ENCODE measurements at places on chromosomes 7 and 10. TPM values are rescaled to one million over a fixed set of nuclear protein-coding genes. Genes with fewer than 3 reads are reported as not detected.
A peak's percentile ranks its signal among the peaks of the same experiment; 100 is the strongest.

- no peak for DNase-seq
Observed at GRCh38 chr7:128791972-128792327, 182 bp downstream of the CCDC136 start.

DNA sequence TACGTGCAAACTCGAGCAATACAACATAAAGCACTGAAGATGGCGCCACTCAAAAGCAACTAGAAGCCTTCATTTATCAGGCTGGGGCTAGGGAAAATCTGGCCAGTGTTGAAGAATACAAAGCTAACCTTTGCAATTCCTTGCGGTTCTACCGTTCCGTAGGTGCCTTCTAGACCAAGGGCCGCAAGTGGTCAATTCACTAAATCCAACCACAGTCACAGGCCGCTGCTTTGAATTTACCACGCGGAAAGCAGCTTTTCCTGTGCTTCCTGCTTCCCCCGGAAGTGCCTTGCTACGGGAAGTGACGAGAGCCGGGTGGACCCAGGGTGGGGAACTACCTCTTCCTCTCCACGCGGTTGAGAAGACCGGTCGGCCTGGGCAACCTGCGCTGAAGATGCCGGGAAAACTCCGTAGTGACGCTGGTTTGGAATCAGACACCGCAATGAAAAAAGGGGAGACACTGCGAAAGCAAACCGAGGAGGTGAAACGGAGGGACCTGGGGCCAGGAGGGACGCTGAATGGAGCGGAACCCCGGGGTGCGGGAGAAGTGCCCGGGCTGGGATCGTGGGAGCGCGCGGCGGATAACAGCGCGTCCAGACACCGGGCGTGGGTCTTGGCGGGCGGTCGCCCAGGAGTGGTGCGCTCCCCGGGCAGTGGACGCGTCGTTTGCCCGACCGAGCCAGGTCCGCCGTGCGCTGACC, at the start of gene DDX21:
DDX21 (plus strand) TSS at position 339 of the 701 bp plus-strand sequence; CDS start at position 395, 56 bp downstream.
- peak; percentile 91 for DNase-seq

DNA sequence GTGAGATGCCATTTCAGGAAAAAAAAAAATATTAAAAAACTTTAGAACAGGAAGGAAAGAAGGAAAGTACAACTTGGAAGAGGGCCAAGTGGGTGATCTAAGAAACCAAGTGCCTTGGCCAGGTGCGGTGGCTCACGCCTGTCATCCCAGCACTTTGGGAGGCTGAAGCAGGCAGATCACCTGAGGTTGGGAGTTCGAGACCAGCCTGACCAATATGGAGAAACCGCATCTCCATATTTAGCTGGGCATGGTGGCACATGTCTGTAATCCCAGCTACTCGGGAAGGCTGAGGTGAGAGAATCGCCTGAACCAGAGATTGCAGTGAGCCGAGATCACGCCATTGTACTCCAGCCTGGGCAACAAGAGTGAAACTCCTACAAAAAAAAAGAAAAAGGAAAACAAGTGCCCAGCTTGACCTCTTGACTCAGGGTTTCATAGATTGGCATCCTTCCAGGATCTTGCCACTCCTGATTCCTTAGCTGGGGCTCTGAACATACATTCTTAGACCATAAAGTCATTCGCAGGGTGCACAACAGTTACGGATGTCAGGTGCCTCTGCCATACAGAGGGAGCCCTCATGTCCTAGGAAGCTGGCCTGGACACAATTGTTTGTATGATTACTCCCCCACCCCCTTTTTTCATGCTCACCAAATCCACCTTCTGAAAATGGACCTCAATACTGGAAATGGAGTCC, 2.1 kb upstream of the GUSB start:
- DNase-seq: no peak

- no peak for DNase-seq
Observed at GRCh38 chr10:30154561-30154960, 95.2 kb upstream of the JCAD start.

DNA sequence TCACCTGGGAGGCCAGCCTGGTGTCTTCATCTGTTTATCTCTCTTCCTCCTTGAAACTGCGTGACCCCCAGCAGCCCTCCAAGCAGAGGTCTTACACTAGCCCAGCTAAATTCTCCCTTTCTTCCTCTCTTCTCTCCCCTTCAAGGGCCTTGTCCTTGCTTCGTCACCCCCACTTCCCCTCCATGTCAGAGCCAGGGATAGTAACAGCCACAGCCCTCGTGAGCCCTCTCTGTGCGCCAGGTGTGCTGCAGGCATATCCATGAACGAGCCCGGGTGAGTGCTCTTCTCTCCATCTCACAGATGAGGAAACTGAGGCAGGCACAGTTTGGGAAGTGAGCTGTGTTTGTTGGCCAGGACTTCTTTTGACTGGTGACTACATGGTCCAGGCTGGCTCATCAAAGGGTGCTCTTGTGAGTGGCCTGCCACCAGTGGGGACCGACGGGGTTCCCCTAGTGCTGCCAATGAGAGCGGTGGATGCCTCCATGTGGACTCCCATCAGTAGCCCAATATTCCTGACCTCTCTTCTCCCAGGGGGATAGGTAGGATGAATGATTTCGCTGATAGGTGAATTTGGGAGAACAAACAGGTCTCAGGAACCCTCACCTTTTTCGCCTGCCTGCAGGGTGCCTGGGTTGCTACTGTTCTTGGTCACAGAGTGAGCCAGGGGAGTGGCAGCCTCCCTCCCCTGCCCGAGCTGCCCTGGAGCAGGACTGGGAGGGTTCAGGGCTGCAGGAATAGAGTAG, 38.1 kb downstream of the ADRA2A start:
- DNase-seq: no peak

PRKG1 gene
- total RNA-seq: 126 TPM

OPN1SW gene
- not detected for total RNA-seq

DNA sequence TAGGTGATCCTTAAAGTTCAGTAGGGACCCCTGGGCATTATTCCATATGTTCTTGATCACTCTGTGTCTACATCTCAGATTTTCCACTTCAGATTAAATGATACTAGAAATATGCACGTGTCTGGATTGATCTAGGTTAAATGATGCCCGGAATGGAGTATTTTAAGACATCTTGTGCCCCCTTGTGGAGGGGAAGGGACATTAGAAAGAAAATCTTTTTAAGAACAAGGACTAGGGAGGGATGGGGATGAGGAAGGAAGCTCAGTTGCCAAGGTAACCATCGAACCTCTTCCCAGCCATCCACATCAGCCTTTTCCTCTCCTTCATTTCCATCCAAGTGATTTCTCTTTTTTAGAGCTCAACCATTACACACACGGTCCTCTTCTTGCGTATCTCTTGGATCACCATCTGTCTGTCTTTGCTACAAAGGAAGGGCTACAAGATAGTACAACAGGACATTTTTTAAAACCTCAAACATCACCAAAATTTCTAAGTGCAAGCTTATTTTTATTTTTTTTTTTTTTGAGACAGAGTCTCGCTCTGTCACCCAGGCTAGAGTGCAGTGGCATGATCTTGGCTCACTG, 40.5 kb downstream of the PRSS2 start:
- no peak for DNase-seq

DNA sequence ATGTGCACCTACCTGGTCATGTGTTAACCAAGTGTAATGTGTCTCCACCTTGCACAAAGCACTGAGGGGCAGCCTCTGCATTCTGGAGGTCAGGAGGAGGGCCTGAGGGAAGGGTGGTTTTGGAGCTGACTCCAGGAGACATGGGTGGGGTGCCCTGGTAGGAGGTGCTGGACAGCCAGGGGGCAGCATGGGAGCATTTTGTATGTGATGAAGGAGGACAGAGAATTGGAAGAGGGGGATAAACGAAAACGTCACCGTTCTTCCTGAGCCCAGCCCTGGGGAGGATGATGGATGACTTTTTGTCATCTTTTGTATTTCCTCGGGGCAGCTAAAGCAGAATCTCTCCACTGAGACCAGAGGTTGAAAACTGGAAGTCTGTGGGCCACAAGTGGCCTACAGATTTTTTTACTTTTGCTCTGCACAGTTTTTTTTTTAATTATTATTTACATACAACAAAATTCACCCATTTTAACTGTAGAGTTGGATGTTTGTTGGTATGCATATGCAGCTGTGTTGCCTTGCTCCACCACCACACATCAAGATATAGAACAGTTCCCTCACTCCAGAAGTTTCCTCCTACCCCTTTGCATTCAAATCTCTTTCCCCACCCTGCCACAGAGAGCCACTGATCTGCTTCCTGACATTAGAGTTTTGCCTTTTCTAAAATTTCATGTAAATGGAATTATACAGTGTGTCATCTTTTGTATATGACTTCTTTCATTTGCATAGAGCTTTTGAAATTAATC, 242.5 kb downstream of the VTI1A start:
- DNase-seq: no peak

Data from urinary bladder (tissue), 4 donors.